ENCODE measurements at places on chromosomes 11 and 22. TPM values are rescaled to one million over a fixed set of nuclear protein-coding genes. Genes with fewer than 3 reads are reported as not detected.

Gene TTLL12
- total RNA-seq, result 17.7 TPM

- DNase-seq, result no peak
These were observed 34.6 kb downstream of the ZNRF3 start for GRCh38 chr22:28917747-28918549.

- no peak for DNase-seq
These were observed 95.7 kb downstream of the PDE2A start for GRCh38 chr11:72578566-72578965.

Gene FOSL1
- not detected for total RNA-seq

GRCh38 chr11:79030448-79030847 is 410.4 kb downstream of the TENM4 start:
- DNase-seq, result peak; percentile 21

GRCh38 chr11:70580036-70580805 is 181.9 kb downstream of the CTTN start:
- DNase-seq, result no peak
